ENCODE measurements at places on chromosomes 3 and 15.

DNA sequence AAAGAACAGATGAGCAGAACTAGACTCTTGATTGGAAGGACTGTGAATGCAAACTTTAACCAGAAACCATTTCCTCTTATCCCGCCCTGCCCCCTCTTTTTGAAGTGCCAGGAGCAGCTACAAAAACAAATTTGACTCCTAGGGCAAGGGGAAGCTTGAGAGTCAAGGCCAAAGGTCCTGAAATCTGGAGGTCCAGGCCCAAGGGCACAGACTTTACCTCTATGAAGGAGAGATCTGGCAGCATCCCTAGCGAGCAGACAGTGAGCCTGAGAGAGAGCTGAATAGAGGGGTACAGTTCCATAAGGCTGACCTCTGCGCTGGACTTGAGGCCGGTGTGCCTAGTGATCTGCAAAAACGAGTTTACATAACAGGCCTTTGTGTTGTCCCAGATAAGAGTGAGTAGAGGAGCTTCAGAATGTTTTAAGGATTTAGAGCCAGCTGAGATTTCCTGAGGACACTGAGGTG, 5.1 kb downstream of the RAB43 start:
- peak; percentile 24 for DNase-seq

DNA sequence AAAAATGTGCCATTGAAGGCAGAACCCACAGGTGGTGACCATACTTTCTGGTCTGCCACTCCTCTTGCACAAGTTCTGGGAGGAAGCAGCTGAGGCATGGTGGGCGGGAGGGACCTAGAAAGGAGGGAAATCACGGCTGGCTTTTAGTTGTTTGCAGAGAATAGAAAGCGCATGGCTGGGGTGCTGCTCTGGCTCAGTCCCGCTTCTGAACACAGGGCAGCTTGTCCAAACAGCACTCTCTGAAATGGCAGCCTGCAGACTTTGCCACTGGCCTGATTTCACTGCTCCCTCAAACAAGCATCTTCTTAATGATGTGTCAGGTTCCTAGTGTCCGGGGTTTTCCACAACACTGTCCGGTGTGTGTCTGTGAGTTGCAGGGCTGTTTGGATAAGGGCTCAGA, 76.7 kb downstream of the AAGAB start:
- DNase-seq, result peak; percentile 36

DNA sequence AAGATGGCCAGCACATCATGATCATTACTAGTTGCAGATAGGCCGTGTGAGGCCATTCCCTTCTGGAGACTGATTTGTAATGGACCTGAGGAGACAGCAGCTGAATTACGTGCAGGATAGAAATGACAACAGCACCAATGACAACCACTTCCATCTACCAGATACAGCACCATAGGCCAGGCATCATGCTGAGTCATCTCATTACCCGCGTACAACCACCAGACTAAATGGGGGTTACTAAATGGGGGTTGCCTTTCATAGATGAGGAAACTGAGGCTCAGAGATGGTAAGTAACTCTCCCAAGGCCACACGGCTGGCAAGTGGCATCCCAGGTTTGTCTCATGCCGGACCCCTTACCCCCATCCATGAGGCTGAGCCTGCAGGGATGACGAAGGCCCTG, 32.8 kb upstream of the FAM107A start:
- no peak for DNase-seq

DNA sequence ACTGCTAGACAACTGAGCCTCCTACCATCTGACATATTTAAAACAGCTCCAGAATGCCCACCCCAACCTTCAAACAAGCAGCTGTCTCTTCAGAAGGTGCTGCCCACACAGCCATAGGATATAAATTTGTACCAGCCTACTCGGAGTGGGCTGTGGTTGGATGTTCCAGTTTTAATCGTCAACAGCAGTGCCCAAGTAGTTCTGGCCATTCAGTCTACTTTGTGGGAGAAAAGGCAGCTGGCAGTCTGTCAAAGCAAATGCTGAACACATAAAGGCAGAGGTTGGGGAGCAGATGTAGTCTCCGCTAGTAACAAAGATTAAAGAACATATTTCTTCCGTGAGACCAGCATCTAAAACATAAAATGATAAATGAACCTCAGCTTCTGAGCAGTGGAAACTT, 15.9 kb upstream of the ERC2 start:
- no peak for DNase-seq

- DNase-seq, result no peak
Measured at GRCh38 chr3:116069024-116069423, 376.3 kb downstream of the LSAMP start.

DNA sequence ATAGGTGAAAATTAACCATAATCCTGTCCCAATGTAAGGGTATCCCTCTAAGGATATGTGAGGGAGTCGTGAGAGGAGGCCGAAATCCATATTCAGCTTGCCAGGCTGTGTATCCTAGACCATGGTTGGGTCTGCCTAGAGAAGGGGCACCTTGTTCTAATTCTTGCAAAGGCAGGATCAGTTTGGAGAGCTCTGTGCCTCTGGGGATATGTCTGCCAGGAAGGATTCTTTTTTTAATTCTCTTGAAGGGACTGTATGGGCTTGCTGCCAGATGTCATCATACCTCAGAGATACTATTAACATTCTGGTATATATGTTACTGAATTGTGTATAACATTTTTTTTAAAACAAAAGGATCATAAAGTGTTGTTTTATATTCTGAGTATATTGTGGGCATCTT, 2.4 kb downstream of the ATP1B3 start:
- DNase-seq, result no peak

DNA sequence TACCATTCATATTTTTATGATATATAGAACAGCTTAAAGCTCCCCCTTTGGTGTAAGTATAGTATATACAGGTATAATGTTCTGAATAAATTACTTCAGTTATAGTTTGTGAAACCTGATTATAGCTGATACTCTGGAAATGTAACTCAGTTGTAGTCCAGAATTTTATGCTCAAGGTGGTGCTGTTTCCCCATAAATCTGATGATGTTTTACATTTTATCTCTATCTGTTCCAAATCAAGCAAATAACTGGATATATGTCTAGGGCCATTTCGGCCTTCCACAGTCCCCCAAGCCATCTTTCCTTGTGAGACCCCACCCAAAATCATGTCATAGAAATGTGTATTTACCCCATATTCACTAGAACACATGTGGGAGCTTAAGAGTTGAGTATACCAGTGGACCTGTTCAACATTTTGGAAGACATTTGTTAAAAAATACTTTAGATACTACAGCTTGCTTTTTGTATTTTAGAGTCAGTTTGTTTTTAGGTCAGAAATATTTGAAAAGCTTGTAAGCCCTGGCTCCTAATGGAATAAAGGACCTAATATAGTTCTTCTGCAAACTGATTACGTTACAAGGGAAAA, 107.1 kb downstream of the ATG7 start:
- DNase-seq, result peak; percentile 50

- DNase-seq, result no peak
Measured at GRCh38 chr3:15086699-15087098, 12.2 kb downstream of the RBSN start.

GRCh38 chr15:51414256-51414860, 72.9 kb downstream of the GLDN start:
- no peak for DNase-seq

DNA sequence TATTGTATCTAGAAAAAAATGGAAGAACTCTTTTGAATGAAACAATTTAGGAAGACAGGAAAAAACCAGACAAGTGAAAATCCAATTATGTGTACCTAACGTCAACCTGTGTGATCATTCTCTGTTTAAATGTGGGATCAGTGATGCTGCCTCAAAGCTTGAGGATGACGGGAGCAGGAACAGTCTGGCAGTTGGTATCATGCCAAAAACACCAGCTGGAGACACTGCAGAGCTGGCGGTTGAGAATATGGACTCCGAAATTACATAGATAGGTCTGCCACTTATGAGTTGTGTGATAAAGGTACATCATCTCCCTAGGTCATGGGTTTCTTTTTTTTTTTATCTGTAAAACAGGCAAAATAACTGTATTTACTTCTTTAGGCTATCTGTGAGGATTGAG, 480.5 kb downstream of the CNTN4 start:
- no peak for DNase-seq

DNA sequence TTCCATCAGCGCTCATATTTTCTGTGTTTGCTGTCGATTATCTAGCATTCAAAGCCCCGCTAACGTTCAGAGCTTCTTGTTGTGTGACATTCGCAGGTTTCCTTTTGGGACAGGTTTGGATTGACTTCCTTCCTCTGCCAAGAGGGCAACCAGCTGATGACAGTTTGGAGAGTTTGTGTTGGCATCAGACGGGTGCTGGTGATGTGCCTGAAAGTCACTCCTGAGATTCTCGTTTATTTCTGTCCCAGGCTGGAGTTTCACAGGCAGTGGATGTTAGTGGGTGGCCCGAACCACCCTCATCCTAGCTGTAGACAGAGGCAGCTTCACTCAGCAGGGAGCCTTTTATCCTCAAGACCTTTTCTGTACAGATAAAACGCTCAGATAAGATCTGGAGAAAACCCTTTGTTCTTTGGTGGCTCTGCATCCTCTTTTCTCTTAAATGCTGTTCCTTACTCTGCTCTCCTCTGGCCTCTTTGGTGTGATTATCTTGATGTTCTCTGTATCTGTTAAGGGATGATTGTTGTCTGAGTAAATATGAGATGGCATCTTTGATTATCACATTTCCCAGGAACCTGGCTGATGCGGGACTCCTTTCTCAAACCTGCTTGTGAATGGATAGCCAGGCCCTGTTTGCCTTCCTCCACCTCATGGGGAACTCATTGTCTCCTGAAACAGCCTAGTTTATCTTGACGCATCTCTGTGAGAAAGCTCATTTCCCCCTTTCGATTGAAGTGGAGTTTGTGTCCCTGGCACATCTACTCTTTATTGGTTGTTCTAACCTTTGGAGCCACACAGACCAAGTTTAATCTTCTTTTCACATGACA, 35.9 kb downstream of the CGNL1 start:
- DNase-seq, result no peak

DNA sequence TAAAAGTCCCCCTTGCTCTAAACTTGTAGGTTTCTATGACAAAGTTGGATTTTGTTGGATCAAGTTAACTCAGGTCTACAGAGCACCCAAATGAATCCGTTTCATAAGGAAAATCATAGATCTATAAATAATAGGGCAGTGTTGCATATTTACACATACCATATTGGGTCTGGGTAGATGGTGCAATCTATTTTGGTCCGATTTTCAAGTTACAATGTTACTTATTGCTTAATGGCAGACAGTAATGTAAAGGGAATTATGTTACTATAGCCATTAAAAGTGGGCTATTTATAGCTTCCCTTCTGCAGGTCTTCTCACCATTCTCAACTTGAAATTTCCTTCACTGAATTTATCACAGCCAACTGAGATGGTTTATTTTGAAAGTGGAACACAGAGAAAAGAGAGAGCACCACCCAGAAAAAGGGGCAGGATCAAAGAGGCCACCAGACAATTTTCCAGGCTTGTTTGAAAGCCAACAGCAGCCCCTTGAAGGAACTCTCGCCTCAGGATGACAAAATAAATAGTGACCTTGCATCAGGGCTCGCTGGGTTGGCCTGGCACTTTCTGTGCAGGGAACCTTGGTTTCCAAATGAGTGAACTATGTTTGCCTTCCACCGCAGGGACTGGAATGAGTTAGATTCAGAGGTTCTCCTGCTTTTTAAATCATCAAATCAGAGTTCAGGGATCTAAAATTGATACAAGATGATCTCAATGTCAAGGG, 260.2 kb upstream of the HES1 start:
- DNase-seq, result no peak

DNA sequence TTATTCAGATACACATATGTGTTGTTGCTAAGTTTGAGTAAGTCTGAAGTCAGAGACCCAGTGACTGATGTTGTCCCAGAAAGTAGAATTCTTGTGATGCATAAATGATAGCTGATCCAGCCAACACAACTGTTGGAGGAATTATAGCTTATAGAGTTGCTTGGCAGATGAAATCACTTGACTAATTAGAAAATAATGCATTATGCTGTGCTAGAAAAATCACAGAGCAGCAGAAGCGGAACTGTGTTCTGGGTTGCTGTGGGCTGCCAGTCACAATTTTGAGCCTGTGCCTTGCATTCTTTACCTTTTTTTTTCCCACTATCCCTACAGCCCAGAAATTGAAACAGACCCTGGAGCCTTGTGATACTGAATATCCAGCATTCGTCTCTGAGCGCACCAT, 90.0 kb upstream of the LRTM1 start:
- DNase-seq, result no peak

- DNase-seq, result peak; percentile 62
Measured at GRCh38 chr15:68032672-68033071, 21.4 kb upstream of the PIAS1 start.

DNA sequence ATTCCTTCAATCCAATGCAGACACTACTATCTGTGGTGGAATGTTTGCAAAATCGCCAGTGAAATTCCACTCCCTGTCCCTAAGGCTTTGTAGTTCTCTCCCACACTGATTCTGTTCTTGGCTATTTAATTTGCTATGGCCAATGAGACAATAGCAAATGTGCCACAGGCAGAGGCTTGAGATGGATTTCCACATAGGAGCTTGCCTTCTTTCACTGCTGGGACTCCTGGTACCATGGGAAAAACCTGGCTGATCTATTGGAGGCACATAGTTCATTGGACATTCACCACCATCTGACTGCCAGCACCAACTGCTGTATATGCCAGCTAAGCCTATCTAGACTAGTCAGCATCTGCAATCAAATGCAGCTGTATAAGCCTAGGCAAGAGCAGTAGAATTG, 103.8 kb downstream of the NR1D2 start:
- no peak for DNase-seq

DNA sequence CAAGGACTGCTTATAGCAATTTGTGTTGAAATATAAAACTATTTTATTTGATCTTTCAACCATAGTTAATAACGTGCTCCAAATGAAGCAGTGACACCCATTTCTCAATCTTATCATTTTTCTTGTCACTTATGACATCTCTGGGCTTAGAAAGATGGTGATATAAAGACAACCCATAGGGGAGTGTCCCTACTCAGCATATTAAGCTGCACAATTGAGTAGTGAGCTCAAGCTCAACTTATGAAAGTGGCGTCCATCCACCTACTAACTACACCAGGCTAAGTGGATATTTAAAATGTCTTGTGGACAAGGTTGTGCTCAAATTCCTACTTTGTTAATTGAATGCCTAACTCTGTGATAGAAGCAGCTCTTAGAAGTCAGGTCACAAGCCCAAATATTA, 46.7 kb downstream of the SLC9C1 start:
- DNase-seq, result no peak

DNA sequence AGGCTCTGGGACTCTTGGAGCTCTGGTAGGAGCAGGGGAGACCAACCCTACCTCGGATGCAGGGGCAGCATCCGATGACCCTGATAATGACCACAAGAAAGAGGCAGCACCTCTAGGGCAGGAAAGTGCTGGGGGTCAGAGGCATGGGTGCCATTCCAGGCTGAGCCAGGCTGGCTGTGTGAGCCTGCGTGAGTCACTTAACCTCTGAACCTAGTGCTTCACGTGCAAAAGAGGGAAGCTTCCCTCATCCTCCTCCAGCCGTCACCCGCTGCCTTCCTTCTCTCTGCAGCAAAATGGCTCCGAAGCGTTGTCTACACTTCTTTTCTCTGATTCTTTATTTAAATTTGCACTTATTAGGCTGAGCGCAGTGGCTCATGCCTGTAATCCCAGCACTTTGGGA, 35.5 kb downstream of the ZDHHC19 start:
- no peak for DNase-seq

- DNase-seq, result peak; percentile 60
Measured at GRCh38 chr3:171269542-171269941, 190.7 kb downstream of the TNIK start.

Data from common myeloid progenitor, CD34-positive (primary cell).